ENCODE measurements at places on chromosomes 2 and 18.

DNA sequence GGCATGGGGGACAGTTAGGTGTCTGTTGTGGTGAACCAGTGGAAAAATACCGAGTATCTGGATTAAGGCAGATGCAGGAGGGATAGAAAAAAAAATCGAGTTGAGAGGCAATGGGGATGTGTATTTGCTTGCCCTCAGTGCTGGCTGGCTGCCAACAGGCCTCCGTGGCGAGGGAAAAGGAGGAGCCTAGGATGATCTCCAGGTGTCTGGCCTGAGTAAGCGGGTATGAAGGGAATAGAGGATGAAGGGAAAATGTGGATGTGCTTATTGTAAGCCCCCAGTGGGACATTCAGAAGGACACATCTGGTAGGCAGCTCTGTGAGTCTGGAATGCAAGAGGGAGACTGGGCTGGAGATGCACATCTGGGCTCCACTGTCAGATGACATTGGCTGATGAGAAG, 22.8 kb downstream of the KCNS3 start:
- DNase-seq, result no peak

- DNase-seq, result no peak
These were observed 1.3 kb downstream of the NETO1 start for GRCh38 chr18:72866442-72866900.

- no peak for DNase-seq
These were observed 48.0 kb upstream of the TGIF1 start for GRCh38 chr18:3401669-3402620.

DNA sequence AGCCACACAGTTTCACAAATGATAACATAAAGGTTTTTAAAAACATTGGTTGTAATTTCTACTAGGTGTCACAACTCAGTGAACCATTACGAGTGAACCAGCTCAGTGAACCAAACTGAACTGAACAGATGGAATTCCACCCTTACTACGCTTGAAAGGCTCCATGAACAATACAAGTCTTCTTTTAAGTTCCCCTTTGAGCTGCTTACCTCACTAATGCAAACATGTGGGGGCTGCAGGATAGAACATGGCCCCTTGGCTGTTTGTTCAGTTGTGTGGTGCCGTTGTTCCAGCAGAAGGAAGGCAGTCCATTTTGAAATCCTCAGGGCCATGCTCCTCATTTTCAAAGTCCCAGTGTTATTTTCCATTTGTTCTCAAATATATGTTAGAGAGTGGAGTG, 30.7 kb upstream of the KLHL14 start:
- no peak for DNase-seq

DNA sequence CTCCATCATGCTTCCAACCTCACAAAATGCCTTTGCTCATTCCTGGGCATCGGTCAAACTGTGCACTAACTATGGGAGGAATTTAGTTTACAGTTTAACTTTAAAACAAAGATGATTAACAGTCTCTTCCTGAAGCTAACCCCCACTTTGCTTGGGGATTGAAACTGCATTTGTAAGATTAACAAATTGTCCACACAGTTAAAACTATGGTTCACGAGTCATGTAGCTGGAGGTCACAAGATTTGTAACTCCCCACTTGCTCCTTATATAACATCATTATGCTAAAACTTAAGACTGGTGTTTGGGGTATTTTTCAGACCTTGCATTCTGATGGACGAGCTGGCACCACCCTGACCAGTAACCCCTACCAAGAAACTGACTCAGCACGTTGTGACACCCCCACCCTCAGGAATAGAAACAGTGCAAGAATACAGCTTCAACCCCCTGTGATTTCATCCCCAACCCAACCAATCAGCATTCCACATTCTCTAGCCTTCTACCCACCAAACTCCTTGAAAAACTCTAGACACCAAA, 252.3 kb downstream of the MBD5 start:
- DNase-seq, result peak; percentile 15

- DNase-seq, result no peak
These were observed 83.0 kb downstream of the ACVR1 start for GRCh38 chr2:157793053-157793612.

DNA sequence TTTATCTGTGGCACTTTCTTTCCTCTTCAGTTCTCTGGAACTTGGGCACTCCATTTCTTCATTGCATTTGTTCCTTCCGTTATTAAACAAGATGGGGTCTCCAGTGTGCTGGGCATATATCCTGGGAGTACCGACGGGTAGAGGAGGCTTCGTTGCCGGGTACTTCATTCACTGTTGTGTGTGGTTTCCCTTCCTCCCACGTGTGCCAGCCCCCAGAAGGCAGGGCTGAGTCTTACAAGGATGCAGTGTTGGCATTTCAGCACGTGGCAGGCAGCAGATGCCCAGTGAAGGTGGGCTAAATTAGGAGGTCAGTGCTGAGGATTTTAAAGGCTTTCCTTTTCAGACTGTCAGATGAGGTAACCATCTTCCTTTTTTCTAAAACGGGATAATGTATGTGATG, 58.6 kb downstream of the MGAT5 start:
- no peak for DNase-seq

- DNase-seq, result no peak
These were observed 16.6 kb downstream of the LDAH start for GRCh38 chr2:20806286-20806685.

DNA sequence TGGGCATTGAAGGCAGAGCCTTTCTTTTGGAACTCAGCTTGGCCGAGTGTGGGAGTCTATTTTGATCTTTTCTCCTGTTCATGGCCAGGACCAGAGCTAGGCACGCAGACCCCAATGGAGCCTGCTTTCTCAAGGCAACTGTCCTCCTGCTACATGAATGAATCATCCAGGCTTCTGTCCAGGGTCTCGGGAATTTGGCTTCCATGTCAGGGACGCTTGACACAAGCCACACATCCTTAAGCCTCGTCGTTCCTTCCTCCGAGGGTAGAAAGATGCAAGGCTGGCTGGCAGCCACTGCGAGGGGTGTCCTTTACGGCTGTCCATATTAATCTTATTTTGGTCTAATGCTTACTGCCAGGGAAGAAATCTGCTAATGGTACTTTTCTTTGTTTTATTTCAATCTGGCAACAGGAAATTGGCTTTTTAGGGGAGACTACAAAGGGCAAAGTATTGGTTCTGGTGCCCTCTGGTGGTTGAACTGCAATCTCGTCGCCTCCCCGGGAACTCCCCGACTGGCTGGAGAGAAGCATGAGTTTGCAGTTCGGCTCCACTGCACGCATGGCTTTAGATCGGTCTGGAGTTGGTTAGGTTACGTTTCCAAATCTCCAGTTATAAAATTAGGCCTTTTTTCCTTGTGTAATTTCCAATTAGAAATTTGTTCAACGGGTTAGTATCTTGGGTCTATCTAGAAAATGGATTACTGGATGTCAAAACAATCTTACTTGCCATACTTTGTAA, 135.2 kb downstream of the ALPK2 start:
- peak; percentile 75 for DNase-seq

Data from GM04504 (cell line).